Mucosa of gallbladder (tissue), 1 donor: ENCODE measurements at places on chromosomes 1 and 21.
A peak's percentile ranks its signal among the peaks of the same experiment; 100 is the strongest.

GRCh38 chr1:214414691-214415090, 133.7 kb downstream of the SMYD2 start:
- no peak for DNase-seq

DNA sequence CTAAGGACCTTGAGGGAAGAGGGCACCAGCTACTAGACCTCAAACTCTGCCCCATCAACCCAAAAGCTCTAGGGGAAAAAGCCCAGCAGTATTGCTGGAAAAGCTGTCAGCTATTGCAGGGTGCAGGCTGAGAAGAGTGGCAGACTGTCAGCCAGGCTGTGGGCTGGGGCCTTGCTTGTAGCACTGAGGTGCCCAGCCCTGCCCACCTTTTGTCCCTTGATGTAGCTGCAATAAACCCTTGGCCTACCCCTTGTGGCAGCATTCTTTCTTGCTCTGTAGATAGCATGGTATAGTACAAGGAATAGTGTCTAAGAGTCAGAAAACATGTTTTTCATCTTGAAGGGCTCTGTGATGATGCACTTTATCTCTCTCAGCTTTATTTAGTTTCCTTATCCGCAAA, 39.4 kb downstream of the CDC14A start:
- DNase-seq: no peak

DNA sequence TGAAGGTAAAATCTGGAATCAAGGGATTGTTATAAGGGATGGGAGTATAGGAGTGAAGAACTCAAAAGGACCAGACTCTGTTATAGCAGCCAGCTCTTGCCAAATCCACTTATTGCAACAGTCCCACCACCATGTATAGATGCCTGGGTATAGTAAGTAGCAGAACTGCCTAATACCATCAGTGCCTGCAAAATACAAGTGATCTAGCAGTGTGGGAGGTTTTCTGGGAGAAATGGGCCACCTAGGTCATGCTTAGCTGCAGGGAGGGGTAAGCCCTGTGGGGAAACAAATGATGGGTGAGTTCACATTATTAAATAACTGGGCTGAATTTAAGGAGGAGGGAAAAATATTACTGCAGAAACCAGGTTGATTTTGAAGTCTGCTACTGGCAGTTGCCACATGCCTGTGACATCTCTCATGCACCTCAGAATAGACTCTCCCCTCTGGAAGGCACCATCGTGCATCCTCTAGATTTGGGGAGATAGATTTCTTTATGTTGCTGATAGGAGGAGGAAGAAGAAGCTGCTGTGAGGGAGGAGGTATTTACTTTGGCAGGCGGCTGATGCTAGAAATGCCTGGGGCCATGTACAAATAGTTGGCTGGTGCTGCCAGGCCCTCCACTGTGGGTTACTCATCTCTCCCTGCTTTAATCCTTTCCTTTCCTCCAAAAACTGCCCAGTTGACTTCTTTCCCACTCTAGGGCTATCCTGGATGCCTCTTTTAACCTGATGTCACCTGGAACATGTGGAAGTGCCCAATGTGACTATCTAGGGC, 27.5 kb downstream of the HLX start:
- no peak for DNase-seq

DNA sequence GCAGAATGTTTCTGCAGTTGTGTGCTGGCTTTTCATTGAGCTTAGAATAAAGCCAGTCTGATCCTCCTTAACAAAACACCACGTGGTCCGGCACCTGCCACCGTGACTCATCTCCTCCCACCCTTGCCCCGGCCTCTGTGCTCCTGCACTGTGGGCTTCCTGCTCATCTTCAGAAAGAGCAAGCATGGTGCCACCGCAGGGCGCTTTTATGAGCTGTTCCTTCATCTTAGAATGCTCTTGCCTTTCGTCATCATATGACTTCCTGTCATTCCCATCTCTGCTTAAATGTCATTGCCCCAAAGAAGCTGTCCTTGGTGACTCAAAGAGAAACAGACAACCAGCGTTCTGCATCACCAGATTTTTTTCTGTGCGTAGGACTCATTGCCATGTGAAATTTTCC, 117.8 kb downstream of the HHAT start:
- no peak for DNase-seq

DNA sequence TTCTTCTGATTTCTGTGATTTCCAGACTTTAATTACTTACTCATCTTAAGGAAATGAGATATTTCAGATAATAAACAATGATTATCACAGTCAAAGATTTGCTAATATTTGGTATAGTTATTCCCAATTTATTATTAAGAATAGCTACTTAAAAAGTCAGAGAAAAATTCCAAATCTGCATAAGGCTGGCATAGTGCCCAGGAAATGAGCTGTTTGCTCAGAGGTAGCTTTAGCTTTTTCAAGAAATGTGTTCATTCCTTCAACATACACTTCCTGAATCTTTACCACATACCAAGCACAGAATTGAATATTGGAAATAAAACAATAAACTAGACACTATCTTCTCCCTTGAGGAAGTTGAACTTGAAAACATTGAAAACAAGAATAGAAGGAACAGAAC, 44.3 kb upstream of the KCNK1 start:
- no peak for DNase-seq

GRCh38 chr1:21277180-21277579, 13.1 kb downstream of the ECE1 start:
- no peak for DNase-seq

- DNase-seq: no peak
Measured at GRCh38 chr21:42250422-42251403, 31.8 kb downstream of the ABCG1 start.

DNA sequence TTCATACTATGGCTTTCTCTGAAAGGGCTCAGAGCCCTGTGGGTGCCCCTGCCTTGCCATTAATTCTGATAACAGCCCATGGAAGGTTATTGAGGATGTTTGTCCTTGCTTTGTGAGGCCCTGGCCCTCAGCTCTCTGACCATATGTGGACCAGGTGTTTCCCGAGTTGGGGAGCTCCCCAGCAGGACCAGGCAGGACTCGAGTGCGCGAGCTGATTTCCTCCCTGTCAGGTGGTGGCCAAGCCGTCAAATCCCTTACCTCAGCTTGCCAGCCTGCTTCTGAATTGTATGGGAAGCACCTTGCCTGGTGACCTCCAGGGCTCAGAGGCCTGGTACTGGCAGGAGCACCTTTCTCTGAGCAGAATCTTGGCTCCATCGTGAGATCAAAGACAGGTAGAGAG, 17.9 kb upstream of the SDE2 start:
- DNase-seq: no peak

DNA sequence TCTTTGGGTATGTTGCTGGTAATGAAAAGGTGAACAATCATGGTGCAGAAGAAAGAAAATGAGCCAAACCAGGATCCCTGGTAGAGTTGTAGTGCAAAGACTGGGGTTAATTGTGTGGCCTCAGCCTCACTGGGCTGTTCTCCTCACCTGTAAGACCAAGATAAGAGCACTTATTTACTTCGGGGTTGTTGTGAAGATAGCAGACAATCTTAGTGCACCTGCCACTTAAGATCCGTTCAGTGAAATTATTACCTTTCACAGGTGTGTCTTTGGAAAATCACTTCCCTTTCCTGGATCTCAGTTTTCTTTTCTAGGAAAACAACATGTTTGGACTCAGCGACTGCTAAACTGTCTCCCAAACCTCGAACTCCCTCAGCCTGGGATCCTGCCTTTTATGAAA, 1.3 kb upstream of the FGGY start:
- no peak for DNase-seq

GRCh38 chr1:178877896-178878295, 7.0 kb upstream of the ANGPTL1 start:
- DNase-seq: no peak

- peak; percentile 13 for DNase-seq
Measured at GRCh38 chr1:88302843-88303486, 381.1 kb upstream of the PKN2 start.
